Stimulated activated CD8-positive, alpha-beta memory T cell treated with anti-CD3 and anti-CD28 coated beads, Interleukin-2, amount 100 ng/mL, for 48 hours (primary cell): ENCODE measurements at places on chromosomes 7 and 10.

- peak; percentile 73 for DNase-seq
These were observed 574 bp upstream of the CPED1 start for GRCh38 chr7:120987683-120988590.

DNA sequence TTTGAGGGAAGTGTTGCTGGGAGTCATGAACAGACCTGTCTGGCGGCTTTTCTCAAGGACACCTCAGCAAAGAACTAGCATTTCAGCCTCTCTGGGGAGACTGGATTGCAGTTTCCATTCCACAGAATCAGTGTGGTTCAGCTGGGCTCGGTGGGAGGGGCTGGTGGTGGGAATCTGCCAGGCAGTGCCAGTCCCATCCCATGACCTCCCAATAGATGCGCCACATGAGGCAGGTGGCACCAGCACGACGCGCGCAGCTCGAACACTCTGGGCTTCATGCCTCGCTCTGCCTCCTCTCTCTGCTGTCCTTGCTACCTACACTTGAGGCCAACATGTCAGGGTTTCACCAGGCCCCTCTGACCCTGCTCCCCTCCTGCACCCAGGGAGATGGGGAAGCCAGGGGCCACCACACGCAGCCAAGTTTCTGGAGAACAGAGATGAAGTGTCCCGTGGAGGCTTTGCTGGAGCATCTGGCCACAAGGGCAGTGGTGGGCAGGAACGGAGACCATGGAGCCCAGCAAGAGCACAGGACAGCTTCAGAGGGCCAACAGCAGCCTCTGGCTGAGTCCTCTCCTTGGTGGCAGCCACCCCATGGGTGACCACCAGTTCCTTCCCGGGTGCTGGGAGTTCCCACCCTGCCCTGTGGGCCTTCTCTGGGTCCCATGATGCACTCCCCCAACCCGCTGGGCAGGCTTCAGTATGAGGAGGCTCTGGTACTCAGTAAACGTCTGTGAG lies 2.3 kb downstream of the NACAD start:
- no peak for DNase-seq

DNA sequence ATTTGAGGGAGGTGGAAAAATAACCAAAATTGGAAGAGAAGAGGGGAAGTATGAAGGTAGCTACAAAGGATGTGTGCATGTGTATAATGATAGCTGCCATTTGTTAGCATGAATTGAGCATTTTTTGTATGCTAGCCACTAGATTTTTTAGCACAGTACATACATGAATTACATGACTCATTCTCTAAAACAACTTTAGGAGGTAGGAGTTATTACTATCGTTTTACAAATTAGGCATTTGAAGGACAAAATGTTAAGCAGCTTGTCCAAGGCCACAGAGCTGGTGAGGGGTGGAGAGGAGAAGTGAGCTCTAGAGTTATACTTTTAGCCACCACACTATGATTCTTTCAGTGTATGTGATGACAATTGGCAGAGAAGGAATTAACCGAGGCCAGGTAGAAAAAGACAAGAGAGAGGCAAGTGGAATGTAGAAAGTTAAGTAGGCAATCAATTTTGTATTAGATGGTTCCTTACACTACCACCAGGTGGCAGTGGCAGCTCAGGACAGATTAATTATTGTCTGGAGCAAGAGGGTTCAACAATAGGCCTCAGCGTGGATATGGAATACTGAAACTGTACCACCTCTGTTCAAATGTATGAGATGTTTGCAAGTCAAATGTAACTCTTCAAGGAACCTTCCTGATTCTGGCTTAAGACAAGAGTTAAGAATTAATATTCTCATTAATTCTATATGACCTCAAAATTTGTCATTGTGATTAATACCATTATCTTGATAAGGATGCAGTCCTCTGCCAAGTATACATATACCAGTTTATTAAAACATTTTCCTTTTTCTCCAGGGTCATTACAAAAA lies 128.0 kb downstream of the MBL2 start:
- no peak for DNase-seq

DNA sequence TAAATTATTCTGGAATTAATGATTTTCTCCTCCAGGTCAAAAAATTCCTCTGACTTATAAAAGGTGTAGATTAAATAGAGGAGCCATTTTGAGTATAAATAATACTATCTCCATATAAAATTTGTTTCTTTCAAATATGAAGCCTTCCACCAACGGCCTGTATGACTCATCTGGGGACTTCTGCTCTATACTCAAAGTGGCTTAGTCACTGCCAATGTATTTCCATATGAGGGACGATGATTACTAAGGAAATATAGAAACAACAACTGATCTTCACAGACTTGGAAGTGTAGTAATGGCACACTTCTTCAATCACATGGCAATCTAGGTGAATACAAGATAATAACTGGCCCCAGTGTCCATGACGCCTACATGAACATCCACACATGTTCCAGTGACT lies 335.6 kb upstream of the HGF start:
- DNase-seq: no peak

DNA sequence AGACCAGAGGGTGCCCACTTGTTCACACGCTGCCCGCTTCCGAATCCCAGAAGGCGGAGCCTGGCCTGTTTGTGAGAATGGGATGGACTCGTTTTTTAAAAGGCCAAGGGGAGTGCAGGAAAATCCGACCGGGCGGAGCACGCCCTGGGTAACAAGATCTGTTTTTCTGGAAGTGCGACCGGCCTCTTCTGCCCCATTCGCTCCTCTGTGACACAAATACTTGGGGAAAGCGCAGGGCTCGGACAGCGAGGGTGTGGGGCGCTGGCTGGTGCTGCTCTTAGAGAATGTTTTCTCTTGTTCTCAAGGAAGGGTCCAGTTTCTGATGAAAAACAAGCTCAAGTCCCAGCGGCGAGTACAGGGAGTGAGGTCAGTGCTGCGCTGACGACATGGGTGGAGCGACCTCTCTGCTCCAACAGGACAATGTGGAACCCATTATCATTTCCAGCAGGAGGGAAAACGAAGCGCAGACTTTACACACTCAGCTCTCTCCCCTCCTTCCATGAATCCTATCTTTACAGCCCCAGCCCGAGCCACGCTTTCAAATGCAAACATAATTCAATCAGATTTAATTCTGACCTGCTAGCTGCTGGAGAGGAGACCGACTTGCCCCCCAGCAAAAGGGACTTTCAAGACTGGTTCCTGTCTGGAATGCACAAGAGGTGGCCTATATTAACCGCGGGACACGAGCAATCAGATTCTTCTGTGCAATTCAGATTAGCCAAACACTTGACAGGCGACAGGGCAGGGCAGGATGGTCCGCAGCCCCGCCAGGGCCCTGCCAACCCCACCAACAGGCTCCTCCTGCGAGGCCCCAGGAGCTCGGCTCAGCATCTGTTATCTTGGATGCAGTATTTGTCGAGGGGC lies 1.1 kb downstream of the RADIL start:
- no peak for DNase-seq

GRCh38 chr10:88041243-88042159 lies 178.1 kb downstream of the PTEN start:
- DNase-seq: no peak

GRCh38 chr7:72709909-72710308 lies 118.1 kb downstream of the TYW1B start:
- no peak for DNase-seq

DNA sequence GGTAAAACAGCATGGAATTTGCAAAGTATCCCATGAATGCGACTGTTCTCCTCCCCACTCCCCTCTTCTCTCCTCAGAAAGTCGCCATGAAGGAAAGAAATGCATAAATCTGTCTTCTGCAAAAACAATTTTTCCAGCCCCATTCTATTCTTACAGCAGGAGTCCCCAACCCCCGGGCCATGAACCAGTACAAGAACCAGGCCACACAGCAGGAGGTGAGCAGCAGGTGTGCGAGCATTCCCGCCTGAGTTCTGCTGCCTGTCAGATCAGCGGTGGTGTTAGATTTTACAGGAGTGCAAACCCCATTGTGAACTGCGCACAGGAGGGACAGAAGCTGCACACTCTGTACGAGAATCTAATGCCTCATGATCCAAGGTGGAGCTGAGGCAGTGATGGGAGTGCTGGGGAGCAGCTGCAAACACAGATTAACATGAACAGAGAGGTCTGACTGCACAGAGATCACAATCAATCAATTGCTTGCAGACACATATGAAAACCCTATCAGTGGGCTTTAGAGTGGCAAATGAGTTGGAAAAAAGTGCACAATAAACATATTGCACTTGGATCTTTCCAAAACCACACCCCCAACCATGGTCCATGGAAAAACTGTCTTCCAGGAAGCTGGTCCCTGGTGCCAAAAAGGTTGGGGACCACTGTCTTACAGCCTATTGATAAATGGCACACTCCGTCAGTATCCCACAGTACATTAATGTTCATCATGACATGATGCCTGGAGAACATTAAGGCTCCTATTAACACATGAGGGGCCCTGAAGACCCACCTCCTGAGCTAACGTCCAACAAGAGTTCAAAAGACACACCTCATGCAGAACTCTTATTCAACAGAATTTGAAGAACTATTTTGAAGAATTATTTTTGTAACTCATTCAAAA lies 205.0 kb downstream of the PTPRN2 start:
- DNase-seq: no peak

DNA sequence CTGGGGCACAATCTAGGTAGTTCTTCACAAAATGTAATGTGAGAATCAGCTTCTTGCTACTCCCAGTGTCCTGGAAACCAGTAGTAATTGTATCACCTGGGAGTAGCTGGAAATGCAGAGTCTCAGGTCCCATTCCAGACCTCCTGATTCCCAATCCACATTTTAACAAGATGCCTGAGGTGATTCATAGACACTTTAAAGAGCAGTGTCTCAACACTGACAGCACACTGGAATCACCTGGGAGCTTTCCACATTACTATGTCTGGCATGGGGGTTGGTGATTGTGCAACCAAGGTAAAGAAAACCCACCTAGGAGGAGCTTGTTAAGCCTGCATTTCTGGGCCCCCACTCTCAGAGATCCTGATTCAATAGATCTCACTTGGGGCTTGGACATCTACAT lies 11.1 kb downstream of the DPY19L1 start:
- DNase-seq: no peak

GRCh38 chr10:132120734-132121510 lies 55.2 kb downstream of the JAKMIP3 start:
- DNase-seq: no peak

DNA sequence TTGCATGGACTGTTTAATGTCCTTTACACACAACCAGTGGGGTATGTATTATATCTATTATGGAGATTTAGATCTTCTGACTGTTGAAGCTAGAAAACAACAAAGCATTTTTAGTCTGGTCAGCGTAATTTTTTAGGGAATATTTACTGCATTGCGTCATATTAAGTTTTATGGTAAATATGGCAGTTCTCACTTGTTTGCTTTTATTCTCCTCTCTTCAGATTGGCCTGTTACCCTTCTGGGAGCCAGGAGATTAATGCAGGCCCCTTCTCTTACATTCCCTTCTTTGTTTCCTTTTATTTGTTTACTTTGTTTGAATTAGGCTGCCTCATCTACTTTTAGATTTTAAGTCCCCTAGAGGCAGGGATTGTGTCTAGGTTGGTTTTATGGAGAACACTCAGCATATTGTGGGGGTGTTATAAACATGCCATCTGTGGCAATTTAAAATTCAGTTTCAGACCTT lies 13.8 kb downstream of the UBE2D1 start:
- no peak for DNase-seq

GRCh38 chr10:48470115-48470892 lies 134.6 kb downstream of the ARHGAP22 start:
- DNase-seq: no peak

- DNase-seq: no peak
These were observed 329.5 kb downstream of the GPR158 start for GRCh38 chr10:25504306-25504705.

GRCh38 chr10:78961760-78962159 lies 107.0 kb upstream of the ZMIZ1 start:
- no peak for DNase-seq

GRCh38 chr10:22849077-22849805 lies 78.6 kb upstream of the ARMC3 start:
- DNase-seq: no peak

DNA sequence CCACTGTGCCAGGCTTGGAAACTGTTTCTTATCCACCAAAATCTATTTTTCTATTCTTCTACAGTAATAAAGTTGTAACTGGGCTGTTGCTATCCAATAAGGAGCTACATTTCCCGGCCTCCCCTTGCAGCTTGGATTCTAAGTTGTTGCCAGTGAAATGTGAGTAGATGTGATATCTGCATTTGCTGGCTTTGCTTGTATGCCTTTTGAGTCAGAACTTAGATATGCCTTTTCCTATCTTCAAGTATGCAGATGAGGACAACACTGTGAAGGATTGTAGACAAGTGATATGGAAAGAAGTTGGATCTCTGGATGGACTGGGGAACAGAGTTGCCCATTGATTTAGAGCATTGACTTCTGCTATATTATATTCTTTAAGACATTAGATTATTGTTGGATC lies 236.9 kb downstream of the REEP3 start:
- no peak for DNase-seq

- no peak for DNase-seq
These were observed 53.6 kb upstream of the ABCB5 start for GRCh38 chr7:20561908-20562307.

DNA sequence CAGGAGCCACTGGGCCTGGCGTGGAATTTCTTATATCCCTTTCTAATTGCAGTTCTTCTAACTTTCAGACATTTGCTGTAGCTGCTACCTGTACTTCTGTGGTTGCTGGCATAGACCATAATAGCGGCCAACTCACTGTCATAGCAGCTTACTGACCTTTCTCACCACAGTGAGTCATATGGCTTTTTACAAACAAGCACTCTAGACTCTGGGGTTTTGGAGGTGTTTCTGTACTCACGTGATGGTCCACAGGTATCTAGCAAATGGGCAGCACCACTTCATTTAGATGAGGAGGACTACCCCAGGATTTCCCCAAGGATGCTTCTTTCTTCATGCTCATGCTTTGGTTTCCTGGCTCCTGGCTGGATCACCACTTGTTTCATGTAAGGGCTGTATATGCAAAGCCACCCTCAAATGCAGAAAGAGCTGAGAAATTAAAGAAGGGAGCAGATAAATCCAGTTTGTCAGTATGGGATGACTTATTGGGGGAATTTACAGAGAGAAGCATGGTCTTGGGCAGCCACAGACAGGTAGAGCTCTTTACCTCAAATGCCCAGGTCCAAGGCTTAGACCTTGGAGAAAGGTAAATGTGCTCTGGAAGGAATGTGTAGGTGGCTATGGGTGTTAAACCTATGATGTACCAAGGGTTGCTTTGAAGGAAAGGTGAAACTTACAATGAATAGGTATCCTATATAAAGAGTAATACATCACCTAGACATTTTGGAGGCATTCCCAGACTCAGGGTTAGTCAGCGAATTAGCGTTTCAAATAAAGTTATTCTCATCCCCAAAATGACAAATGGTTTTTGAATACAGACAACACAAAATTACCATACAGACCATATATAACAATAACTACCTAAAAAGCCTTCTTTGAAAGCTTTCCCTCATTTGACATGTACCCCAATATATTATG lies 15.9 kb upstream of the SLC25A16 start:
- DNase-seq: no peak

DNA sequence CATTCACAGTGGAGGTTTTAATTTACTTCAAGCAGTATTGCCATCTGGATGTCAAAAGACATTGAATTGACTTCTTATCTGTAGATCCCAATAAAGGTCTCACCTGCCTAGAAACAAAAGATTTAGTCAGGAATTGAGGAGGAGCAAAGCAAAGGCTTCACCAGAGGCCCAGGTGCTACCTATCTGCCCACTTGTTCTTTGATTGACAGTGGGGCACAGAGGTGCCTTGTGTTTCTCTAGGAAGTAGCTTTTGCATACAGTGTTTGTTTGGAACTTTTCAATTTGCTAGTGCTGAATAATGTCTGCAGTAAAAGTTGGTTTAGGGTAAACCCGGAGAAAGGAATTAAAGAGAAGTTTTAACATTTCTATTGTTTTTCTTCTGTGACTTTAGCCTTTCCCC lies 40.4 kb downstream of the AUTS2 start:
- DNase-seq: no peak
